ENCODE measurements at places on chromosomes 6 and 20.

- DNase-seq, result no peak
Observed at GRCh38 chr6:113350461-113350860, 506.7 kb upstream of the MARCKS start.

DNA sequence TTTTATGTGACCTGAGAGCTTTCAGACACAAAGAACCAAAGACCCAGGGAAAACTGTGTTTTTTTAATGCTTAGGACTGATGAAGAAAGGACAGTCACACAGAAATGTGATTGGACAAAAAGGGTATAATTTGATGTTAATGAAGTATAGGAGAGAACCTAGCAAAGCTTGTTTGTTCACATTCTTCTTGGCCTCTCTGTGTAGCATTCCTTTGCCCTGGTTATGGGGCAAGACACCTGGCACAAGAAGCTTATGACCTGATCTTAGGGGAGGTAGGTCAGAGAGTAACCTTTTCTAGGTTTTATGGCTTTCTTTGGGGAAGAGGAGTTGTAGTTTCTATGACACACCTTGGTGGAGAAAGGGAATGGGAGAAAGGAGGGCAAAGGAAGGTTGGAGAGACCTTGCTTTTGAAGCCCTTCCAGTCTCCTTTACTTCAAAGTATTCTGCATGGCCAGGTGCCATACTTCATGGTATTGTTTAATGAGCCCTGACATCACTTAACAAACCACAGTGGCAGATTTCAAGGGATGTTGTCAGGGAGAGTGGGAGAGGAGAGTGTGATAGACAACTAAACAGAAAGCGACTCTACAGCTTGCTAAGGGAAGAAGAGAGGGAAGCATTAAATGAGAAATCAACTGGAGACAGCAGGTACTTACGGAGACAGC lies 701.8 kb upstream of the FLRT3 start:
- no peak for DNase-seq

GRCh38 chr6:19121521-19121920 lies 715.6 kb upstream of the ID4 start:
- DNase-seq, result no peak

GRCh38 chr6:42255050-42255449 lies 37.4 kb upstream of the MRPS10 start:
- no peak for DNase-seq

Data from glutamatergic neuron (in vitro differentiated cells).